Common myeloid progenitor, CD34-positive (primary cell): ENCODE measurements at places on chromosomes 4 and X.

- no peaks in the 10 kb centered on the region for H3K36me3 ChIP-seq
- no peaks in the 10 kb centered on the region for H3K4me1 ChIP-seq
- no peak overlapping the region for H3K4me3 ChIP-seq
These were observed 250.4 kb upstream of the GIMD1 start for GRCh38 chr4:106618956-106619355.

- H3K27ac ChIP-seq = no peak overlapping the region
- H3K4me1 ChIP-seq = peaks cover 25% of the 10 kb centered on the region
- no peak for DNase-seq
- no peak overlapping the region for H3K4me3 ChIP-seq
These were observed 2.8 kb upstream of the PRDX4 start for GRCh38 chrX:23664496-23664895.

- H3K27ac ChIP-seq = no peak overlapping the region
- DNase-seq = no peak
These were observed 39.5 kb upstream of the CLCN4 start for GRCh38 chrX:10117301-10117700.

- no peak for DNase-seq
- no peaks in the 10 kb centered on the region for H3K27me3 ChIP-seq
- no peaks in the 10 kb centered on the region for H3K4me1 ChIP-seq
- H3K4me3 ChIP-seq = no peak overlapping the region
- H3K36me3 ChIP-seq = no peaks in the 10 kb centered on the region
These were observed 148.0 kb downstream of the EMCN start for GRCh38 chr4:100369871-100370270.

- H3K4me1 ChIP-seq = no peaks in the 10 kb centered on the region
- H3K27me3 ChIP-seq = no peaks in the 10 kb centered on the region
- no peak overlapping the region for H3K27ac ChIP-seq
These were observed 22.2 kb downstream of the APBB2 start for GRCh38 chr4:41192136-41192535.

- H3K4me3 ChIP-seq = no peak overlapping the region
- H3K27ac ChIP-seq = no peak overlapping the region
- no peak for DNase-seq
- no peaks in the 10 kb centered on the region for H3K36me3 ChIP-seq
- peaks cover 8% of the 10 kb centered on the region for H3K4me1 ChIP-seq
- no peaks in the 10 kb centered on the region for H3K27me3 ChIP-seq
These were observed 37.2 kb upstream of the SCRG1 start for GRCh38 chr4:173436149-173436579.

- H3K36me3 ChIP-seq = no peaks in the 10 kb centered on the region
- peaks cover 11% of the 10 kb centered on the region for H3K4me1 ChIP-seq
- no peak overlapping the region for H3K27ac ChIP-seq
- DNase-seq = no peak
- H3K27me3 ChIP-seq = no peaks in the 10 kb centered on the region
- no peak overlapping the region for H3K4me3 ChIP-seq
These were observed 113.4 kb upstream of the LIMCH1 start for GRCh38 chr4:41424522-41424921.

GRCh38 chr4:101718810-101719209, 71.7 kb upstream of the BANK1 start:
- no peak for DNase-seq
- H3K4me3 ChIP-seq = no peak overlapping the region
- H3K36me3 ChIP-seq = no peaks in the 10 kb centered on the region
- H3K27ac ChIP-seq = no peak overlapping the region
- no peaks in the 10 kb centered on the region for H3K4me1 ChIP-seq

DNA sequence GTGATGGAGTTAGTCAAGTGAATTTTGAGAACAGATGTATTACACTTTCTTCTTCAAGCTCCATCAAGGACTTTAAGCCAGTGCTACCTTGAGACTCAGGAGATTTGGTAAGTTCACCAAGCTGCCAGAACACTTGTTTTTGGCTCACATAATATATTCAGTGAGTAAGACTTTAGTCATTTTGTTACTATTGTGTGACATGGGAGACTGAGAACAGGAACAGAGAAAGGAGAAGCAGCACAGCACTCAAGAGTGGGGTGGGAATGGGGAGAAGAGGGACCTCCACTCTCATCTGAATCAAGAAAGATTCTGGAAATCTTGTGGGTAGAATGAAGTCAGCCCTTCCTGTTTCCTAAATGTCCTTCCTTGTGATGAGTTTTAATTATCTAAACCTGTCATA, 87.3 kb upstream of the TET2 start:
- no peak overlapping the region for H3K27ac ChIP-seq
- no peaks in the 10 kb centered on the region for H3K27me3 ChIP-seq
- no peaks in the 10 kb centered on the region for H3K36me3 ChIP-seq
- no peak for DNase-seq
- H3K4me3 ChIP-seq = no peak overlapping the region
- H3K4me1 ChIP-seq = peaks cover 24% of the 10 kb centered on the region

DNA sequence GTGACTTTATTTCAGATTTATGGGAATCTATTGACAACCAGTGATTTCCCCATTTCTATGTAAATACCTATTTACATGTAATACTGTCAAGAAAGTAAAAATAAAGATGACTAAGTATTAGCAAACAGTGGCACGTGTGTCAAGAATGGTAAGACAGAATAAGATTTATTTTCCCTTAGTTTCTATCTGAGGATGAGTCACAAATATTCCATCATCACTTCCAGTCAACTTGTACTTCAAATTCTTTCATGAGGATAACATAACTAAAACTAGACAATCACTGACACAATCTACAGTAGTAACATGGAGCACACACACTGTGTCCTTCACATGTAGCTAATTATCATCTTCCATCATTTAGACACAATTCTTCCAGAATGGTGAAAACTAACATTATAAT, 625.3 kb upstream of the PCDH7 start:
- no peaks in the 10 kb centered on the region for H3K27me3 ChIP-seq
- H3K4me1 ChIP-seq = no peaks in the 10 kb centered on the region
- no peak overlapping the region for H3K4me3 ChIP-seq
- H3K36me3 ChIP-seq = no peaks in the 10 kb centered on the region

DNA sequence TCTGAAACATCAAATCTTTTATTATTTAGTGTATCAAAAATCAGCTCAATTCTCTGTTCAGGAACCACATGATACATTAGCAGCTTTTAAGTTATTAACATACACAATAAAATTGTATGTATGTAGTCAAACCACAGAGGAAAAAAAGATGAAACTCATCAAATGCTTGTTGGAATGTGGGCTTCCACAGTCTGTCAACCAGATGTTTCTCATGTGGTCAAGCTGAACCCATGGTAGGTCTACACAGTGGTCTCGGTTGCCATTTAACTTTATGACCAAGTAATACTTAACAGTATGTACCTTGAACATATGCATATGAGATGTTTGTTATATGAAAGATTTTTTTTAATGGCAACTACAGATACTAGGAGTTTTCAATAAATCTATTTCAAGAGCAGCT, 427.8 kb downstream of the IL15 start:
- no peak for DNase-seq
- no peaks in the 10 kb centered on the region for H3K4me1 ChIP-seq
- no peaks in the 10 kb centered on the region for H3K27me3 ChIP-seq
- no peak overlapping the region for H3K4me3 ChIP-seq

GRCh38 chrX:53319614-53320542, 38.5 kb upstream of the IQSEC2 start:
- DNase-seq = peak; percentile 18
- peaks cover 37% of the 10 kb centered on the region for H3K27me3 ChIP-seq
- peak overlapping the region; percentile 31 for H3K4me3 ChIP-seq
- no peak overlapping the region for H3K27ac ChIP-seq
- H3K4me1 ChIP-seq = peaks cover 10% of the 10 kb centered on the region

- H3K36me3 ChIP-seq = no peaks in the 10 kb centered on the region
- DNase-seq = no peak
- H3K4me1 ChIP-seq = no peaks in the 10 kb centered on the region
- no peak overlapping the region for H3K27ac ChIP-seq
- no peaks in the 10 kb centered on the region for H3K27me3 ChIP-seq
- no peak overlapping the region for H3K4me3 ChIP-seq
These were observed 14.5 kb downstream of the PRSS48 start for GRCh38 chr4:151291485-151291884.

GRCh38 chr4:17163156-17163771, 264.8 kb upstream of the LDB2 start:
- no peak overlapping the region for H3K4me3 ChIP-seq
- no peaks in the 10 kb centered on the region for H3K4me1 ChIP-seq
- no peak for DNase-seq
- no peaks in the 10 kb centered on the region for H3K27me3 ChIP-seq

DNA sequence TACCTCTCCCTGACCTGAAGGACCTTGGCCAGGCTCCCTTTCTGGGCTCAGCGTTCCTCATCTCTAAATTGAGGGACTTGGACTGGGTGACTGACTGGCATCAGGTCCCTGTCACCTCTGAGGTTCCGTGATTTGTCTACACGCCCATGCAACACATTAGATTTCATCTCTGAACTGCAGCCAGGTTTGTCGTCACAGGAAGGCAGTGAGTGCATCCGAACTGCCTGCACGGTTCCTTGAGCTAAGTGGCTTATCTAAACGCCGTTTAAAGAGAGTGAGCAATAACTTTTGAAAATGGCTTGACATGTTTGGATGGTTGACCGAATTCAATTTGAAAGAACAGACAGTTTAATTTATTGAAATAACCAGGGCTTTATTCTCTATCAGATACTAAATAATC, 70.1 kb downstream of the PCYT1B start:
- H3K4me3 ChIP-seq = no peak overlapping the region
- no peaks in the 10 kb centered on the region for H3K27me3 ChIP-seq
- no peak for DNase-seq
- H3K27ac ChIP-seq = no peak overlapping the region
- H3K4me1 ChIP-seq = no peaks in the 10 kb centered on the region

DNA sequence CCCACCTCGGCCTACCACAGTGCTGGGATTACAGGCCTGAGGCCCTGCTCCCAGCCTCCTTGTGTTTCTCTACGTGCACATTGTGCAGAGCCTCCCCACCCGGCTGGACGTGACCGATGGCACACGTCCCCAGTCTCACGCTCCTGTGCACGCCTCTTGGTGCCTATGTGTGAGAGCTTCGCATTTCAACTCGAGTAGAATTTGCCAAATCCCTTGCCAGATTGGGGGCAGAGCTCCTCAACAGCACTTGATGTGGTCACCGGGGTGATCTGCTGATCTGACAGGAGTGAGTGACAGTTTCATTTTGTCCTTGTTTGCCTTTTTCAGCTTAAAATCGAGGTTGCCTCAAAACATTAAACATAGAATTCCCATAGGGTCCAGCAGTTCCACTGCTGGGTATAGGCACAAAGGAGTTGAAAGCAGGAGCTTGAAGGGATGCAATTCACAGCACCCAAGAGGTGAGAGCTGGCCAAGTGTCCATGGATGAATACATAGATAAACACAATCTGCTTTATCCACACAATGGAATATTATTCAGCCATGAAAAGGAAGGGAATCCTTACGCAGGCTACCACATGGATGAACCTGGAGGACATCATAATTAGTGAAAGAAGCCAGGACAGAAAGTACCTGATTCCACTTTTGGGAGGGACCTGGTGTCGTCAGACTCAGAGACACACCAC, 17.6 kb downstream of the TMEM187 start:
- no peak overlapping the region for H3K27ac ChIP-seq
- H3K36me3 ChIP-seq = no peaks in the 10 kb centered on the region
- no peaks in the 10 kb centered on the region for H3K4me1 ChIP-seq
- no peak overlapping the region for H3K4me3 ChIP-seq
- no peak for DNase-seq

DNA sequence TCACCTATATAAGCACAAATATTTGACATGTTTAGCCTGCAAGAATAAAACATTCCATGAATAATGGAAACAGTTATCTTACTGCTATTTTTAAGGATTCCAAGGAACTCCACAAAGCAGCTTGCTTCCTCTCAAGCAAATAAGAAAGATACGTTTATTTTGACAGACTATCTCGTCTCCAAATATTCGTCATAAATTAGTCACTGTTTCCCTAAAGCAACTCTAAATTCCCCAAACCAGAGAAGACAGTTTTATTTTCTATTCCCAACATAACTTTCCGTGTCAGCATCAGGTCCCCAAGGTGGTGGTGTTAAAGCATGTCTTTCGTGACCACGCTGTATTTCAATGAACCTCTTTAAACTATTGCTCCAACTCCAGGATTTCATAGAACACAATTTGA, 24.3 kb upstream of the DKK2 start:
- H3K4me1 ChIP-seq = no peaks in the 10 kb centered on the region
- H3K27me3 ChIP-seq = no peaks in the 10 kb centered on the region
- no peak for DNase-seq
- H3K4me3 ChIP-seq = no peak overlapping the region
- H3K27ac ChIP-seq = no peak overlapping the region

DNA sequence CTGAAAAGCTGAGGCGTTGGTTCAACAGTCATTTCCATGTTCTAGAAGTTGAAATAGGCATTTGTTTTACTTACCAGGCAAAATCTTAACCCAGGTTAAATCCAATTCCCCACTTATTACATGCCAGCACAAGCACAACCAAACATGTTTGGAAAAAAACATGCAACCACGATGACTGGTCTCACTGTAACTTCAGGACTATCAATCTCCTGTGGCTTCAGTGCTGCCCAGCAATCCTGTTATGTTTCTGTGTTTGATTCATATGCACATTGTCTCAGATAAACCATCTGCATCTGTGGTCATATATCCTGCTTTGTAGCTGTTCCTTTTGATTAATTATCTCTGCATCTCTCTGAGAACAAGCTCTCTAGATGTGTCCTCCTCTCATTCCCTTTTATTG, 28.3 kb downstream of the PRDM8 start:
- H3K4me1 ChIP-seq = no peaks in the 10 kb centered on the region
- H3K4me3 ChIP-seq = no peak overlapping the region
- no peaks in the 10 kb centered on the region for H3K27me3 ChIP-seq

- no peaks in the 10 kb centered on the region for H3K27me3 ChIP-seq
- no peak overlapping the region for H3K27ac ChIP-seq
- no peak overlapping the region for H3K4me3 ChIP-seq
- no peaks in the 10 kb centered on the region for H3K36me3 ChIP-seq
These were observed 188.7 kb upstream of the PABPC4L start for GRCh38 chr4:134390319-134390718.

DNA sequence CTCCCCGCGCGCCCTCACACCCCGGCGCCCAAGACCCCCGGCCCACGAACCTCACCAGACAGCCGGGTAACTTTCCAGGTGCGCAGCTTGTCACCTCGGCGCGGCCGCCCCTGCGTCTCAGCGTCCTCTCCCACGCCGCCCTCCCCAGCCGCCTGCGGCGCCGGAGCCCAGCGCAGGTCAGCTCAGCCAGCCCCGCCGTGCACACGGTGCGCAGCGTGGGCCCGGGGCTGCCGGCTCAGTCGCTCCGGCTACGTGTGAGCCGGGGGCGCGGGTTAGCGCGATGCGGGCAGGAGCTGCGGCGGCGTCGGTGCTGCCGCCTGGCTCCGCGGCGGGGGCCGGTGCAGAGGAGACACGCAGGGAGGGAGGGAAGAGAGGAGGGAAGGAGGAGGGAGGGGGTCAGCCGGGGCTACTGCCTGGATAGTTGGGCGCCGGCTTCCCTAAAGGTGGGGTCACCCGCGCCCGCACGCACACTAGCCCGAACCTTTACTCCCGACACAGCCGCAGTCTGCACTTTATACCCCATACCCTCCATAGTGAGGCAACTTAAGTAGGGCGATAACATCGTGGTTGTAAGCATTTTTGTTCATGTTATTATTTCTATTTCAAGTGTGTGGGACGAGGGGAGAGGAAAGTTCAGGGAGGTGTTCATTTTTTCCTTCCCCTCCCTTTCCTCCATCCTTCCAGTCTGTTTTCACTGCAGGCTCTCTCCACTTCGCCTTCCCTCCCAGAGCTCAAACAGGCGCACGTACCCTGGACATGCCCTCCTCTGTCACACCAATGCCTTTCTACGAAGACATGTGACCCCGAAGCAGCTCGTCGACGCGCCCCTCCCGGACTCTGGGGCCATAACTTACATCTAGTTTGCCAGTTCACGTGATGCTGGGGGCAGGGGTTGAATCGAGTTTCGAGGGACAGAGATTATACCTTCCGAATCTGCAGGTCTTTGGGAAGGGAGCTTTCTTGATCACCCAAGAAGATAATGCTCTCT, at the start of gene PRKG2:
Gene PRKG2, minus strand, starts transcription at position 342 of the 988 bp plus-strand sequence. CDS start 10,175 bp downstream, outside the sequence.
- no peaks in the 10 kb centered on the region for H3K27me3 ChIP-seq
- peak; percentile 85 for DNase-seq
- H3K36me3 ChIP-seq = no peaks in the 10 kb centered on the region
- peak within 1 kb of the TSS; percentile 96 for H3K4me3 ChIP-seq
- peak within 1 kb of the TSS; percentile 85 for H3K27ac ChIP-seq
